ENCODE measurements at places on chromosomes 12 and 14.

- DNase-seq, result no peak
Observed at GRCh38 chr12:52920937-52921336, 16.1 kb upstream of the KRT8 start.

- no peak for DNase-seq
Observed at GRCh38 chr12:3550839-3551238, 59.8 kb downstream of the PRMT8 start.

DNA sequence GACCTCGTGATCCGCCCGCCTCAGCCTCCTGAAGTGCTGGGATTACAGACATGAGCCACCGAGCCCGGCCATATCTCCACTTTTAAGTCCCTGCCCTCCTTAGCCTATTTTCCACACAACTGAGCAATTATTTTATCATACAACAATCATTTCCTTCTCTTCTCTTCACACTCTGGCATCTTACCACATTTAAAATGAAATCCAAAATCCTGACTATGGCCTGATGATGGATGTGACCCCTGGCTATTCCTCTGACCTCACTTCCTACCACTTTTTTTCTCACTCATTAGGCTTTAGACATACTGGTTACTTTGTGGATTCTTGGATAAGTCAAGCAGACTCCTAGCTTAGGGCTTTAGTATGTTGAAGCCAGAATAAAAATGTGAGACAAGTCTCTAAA lies 21.9 kb upstream of the EID3 start:
- DNase-seq, result no peak

DNA sequence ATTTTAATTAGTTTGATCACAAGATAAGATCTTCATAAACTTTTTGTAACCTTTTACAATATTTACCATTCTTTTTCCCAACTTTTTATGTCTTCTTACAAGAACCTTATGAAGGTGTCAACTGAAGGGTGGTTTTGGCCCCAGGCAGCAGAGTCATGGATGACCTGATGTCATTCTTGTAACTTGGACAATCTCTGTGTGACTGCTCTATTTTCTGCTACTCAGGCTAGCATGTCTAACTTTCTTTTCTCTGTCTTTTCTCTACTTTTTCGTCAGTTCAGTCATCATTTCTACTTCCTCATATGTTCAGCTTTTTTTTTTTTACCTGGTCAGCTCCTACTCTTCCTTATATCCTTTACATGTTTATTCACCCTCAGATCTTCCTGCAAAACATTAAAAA lies 150.7 kb upstream of the PTPRQ start:
- no peak for DNase-seq

- DNase-seq, result no peak
Observed at GRCh38 chr12:8554451-8555195, 13.9 kb upstream of the CLEC4E start.
